ENCODE measurements at places on chromosomes 7 and 10.

DNA sequence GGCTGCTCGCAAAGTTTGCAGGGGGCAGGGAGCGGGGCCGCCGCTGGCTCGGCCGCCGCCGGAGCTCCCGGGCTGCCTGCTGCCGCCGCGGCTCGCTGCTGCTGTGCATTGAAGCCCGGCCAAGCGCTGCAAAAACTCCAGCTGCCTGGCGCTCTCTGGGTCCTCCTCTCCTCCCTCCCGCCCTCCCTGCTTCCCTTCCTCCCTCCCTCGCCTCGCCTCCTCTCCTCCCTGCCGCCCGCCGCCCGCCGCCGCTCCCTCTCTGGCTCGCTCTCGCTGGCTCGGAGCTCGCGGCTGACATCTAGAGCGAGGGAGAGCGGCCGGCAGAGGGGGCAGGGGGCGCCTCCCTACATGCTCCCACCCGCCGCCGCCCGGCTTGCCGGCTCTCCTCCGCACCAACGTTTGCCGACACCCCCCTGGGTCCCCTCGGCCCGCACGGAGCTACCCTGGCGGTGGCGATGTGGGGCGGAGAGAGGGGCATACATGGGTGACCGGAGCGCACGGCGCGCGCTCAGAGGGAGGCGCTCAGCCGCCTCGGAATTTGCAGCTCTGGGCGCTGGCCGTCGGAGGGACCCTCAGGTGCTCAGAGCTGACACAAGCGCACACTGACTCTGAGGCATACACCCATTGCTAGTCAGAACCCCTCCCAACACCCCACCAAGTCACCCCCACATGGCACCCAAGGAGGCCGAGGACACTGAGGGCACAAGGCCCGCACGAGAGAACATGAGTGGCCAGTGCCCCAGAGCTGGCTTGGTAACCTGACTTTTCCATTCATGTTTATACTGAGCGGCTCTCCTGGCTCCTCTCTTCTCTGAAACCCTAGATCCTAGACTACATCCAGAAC, 1.2 kb upstream of the PLXNA4 start:
- peak; percentile 89 for DNase-seq

GRCh38 chr10:28776519-28776918, 99.2 kb downstream of the BAMBI start:
- no peak for DNase-seq

DNA sequence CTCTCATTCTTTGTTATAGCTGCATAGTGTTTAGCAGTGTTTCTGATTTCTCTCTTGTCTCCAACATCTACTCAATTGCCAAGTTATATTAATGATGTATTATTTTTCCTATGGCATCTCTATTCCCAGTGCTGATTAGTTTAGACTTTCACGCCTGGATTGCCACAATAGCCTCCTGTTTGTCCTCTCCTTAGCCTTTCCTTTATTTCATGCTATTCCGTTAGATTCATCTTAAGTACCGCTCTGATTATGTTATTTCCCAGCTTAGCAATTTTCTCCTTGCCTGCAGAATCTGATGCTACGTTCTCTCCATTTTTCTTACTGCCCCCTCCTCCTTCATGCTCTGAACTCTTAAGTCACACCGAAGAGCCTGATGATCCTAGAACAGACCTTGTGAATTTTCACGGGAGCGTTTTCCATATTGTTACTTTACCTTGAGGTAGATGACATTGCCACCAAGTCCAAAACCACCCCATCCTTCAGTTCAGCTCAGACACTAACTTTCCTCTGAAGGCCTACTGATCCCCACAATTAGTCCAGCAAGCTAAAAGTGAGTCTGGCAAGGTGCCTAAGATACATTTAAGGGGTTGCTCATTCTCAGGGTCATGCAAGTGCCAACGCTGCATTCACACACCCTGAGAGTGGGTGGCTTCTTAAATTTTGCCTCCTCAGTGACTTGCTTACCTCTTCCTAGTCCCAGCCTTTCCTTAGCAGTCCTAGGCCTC, 6.6 kb upstream of the NRF1 start:
- DNase-seq, result no peak

GRCh38 chr7:129317450-129317849, 92.6 kb downstream of the AHCYL2 start:
- DNase-seq, result no peak

DNA sequence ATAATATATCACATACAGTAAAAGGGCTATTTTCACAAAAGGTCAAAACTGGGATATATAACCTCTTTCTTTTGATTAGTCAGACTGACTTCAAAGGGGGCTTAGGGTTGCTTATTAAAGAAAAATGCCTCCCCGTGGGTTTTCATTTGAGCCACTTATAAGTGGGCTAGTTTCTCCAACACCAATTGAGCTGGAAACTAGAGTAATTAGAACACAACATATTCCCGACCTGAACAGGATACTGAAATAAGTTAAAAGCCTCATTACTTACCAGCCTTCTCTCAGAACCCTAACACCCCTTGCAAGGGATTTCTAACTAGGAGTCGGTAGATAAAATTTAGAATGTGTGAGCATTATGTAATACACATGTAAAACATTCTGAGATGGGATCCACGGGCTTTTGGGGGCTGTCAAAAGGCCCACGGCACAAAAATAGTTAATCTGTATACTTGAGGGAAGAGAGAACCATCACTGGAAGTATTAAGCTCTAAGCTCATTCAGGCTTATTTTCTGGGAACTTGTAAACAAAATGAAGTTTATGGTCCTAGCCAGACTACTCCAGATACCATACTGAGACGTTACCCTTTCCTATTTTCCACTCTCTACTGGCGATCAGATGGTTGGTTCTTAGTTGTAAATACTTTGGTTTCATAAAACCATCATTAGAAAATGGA, 29.3 kb upstream of the KMT2E start:
- DNase-seq, result no peak

DNA sequence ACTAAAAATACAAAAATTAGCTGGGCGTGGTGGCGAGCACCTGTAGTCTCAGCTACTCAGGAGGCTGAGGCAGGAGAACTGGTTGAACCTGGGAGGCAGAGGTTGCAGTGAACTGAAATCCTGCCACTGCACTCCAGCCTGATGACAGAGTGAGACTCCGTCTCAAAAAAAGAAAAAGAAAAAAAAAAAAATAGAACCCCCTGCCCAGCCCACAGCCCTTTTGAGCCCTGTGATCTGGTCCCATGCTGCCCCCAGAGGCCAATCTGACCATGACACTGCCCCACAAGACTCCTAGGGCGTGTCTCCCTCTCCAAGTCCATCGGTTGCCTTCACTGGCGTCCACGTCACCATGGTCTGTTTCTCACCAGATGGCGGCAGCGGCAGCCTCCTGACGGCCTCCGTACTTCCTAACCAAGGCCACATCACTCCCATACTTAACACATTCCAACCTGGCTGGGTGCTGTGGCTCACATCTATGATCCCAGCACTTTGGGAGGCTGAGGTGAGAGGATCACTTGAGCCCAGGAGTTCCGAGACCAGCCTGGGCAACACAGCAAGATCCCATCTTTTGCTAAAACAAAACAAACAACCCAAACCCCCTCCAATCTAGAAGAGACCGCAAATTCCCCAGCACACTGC, 18.0 kb downstream of the STX1A start:
- DNase-seq, result peak; percentile 91

- DNase-seq, result no peak
Measured at GRCh38 chr10:120392245-120392644, 64.8 kb upstream of the PLPP4 start.

DNA sequence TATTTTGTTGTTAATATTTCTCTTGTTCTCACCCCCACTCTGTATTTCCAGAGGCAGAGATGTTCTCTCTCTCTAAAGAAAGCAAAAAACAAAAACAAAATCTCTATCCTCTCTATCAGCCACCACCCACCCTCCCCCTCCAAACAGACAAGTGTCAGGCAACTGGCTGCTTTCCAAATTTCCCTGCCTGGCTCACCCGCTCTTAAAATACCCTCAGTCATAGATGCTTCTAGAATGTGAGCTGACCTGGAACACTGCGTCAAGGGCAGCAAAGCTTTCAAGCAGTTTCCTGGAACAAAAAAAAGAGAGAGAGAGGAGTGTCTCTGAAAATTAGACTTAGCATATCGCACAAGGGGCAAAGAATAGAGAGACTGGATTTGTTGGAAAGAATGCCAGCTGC, 341.0 kb upstream of the ZMIZ1 start:
- no peak for DNase-seq

Data from islet precursor cell (in vitro differentiated cells).